ENCODE measurements at places on chromosomes 16 and 17.

DNA sequence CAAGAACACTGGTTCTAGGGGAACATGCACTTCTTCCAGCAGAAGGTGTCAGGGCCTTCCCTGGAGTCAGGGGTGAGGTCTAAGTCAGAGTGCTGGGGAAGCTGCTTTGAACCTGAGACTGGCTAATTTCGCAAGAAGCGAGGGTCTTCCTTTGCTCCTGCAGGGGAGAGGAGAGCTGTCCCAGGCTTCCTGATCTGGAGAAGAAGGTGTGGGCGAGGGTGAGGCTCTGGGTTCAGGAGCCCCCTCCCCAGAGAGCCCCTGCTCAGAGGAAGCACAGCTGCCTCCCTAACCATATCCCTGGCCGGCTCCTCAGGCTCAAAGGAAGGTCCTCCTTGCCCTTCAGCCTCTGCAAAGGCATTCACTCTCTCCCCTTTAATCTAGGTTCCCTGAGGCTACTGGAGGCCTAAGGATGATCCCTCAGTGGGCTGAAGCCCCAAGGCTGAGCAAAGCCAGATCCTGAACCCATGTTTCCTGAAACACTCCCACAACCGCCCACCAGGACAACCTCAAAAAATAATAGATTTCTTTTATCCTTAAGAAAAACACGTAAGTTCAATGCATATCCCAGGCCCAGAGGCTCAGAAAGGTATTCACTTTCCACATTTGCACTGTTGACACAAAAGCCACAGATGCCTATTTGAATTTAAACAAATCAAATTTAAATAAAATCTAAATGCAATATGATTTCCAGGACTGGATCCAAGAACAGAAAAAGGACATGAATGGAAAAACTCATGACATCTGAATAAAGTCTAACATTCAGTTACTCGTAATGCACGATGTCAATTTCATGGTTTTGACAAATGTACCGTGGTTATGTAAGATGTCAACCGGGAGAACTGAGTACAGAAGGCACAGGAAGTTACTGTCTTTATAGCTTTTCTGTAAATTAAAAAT, 71.5 kb upstream of the RCVRN start:
- no peak for DNase-seq

DNA sequence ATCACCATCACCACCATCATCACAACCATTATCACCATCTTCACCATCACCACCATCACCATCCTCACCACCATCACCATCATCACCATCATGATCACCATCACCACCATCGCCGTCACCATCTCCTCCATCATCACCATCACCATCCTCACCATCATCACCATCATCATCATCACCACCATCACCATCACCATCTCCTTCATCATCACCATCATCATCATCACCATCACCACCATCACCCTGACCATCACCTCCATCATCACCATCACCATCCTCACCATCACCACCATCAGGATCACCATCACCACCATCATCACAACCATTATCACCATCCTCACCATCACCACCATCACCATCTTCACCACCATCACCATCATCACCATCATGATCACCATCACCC, 14.1 kb downstream of the SCNN1B start:
- DNase-seq: no peak

DNA sequence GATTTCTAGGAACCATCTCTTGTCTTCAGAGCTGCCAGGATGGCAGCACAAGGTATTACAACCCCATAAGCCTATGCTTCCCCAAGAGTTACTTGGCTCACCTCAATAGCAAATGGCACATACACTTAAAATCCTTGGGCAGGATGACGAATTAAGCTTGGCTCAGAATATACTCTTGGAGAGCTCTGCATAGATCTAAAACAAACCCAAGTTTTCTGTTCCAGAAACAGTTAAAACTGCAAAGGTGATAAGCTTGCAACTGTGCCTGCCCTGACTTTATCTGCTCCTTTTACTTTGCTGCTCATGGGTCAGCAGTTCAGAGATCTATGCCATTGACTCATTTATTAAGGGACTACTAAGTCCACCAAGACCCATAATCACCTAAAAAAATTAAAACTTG, 26.1 kb downstream of the XPO6 start:
- no peak for DNase-seq

- no peak for DNase-seq
These were observed 214.0 kb upstream of the MPHOSPH6 start for GRCh38 chr16:82384017-82384416.

GRCh38 chr16:50308237-50308965, 42.0 kb downstream of the ADCY7 start:
- no peak for DNase-seq

DNA sequence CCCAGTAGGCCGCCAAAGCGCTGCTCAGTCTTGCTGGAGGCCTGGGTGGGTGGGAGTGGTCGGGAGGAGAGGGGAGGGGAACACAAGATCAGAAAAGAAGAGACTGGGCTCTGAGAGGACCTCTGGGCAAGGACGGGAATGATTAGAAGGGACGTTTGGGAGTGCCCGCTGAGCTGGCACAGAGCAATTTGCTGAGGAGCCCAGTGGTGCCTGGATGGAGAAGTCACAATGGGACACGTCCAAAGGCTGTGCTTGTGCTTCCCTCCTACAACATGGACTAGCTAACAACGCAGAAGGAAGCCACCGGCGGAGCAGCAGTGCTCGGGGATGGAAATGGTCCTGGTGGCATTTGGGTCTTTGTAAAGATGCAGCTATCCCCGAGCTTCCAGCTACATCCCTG, 45.6 kb upstream of the CACNG4 start:
- DNase-seq: no peak

- no peak for DNase-seq
These were observed 309.2 kb upstream of the CCL2 start for GRCh38 chr17:33945646-33946546.

GRCh38 chr16:5979905-5980550, 882.4 kb upstream of the EEF2KMT start:
- DNase-seq: no peak

- no peak for DNase-seq
These were observed 604.0 kb upstream of the SALL1 start for GRCh38 chr16:51755039-51755501.

- DNase-seq: no peak
These were observed 3.0 kb upstream of the ZNF213 start for GRCh38 chr16:3131755-3132377.

DNA sequence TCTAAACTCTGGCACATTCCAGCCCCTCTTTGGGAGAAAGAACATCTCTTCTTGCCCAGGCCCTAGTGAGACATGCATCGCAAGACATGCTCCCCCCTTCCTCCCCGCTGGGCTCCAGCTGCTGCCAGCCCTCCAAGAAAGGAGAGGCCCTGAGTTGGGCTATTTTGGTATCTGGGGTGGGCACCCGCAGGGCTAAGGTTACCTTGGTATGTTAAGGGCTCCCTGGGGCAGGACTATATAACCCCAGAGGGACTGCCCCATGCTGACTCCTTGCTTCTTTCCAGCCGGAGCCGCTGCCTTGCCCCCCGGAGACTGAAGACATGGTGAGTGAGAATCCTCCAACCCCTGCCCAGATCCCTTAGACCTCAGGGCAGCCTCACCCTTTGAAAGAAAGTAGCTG, at the start of gene MYL11:
MYL11 (plus strand) TSS at position 265 of the 400 bp plus-strand sequence; CDS start at position 321, 56 bp downstream.
- no peak for DNase-seq

- DNase-seq: no peak
These were observed 464.7 kb upstream of the TOM1L1 start for GRCh38 chr17:54435966-54436365.
